ENCODE measurements at places on chromosomes 4 and X.

DNA sequence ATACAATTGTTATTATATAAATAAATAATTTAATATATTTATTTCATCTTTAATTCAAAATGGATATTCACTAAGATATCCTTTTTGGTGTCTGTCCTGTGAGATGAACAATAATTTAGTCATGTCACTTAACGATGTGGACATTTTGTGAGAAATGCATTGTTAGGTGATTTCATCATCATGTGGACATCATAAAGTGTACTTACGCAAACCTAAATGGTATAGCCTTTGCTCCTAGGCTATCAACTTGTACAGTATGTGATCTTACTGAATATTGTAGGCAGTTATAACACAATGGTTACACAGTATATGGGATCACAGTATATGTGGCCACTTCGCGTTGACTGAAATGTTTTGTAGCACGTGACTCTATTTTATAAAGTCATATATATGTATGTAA is 20.2 kb upstream of the CHRNA9 start:
- no peak for DNase-seq

GRCh38 chr4:29058531-29058930 is 1661.6 kb upstream of the PCDH7 start:
- no peak for DNase-seq

GRCh38 chrX:130170752-130171445 is 863 bp upstream of the RAB33A start:
- peak; percentile 81 for DNase-seq

- DNase-seq: no peak
Observed at GRCh38 chrX:122622795-122623194, 561.3 kb upstream of the GRIA3 start.

DNA sequence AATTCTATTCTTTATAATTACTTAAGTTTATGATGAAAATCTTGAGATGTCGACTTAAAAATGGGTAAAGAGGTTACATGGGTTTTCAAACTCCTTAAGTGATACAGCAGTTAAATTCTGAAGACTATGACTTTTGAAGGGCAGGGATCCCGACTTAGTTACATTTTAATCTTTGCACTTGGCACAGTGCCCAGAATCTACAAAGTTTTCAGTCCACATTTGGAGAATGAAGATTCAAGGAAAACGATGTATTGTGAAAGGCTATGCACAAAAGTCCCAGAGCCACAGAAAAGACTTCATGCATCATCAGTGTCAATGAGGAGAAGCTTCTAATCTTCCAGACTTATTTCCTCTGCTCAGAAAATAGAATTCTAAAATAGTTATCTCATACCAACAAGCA is 36.3 kb upstream of the GRPR start:
- DNase-seq: no peak

DNA sequence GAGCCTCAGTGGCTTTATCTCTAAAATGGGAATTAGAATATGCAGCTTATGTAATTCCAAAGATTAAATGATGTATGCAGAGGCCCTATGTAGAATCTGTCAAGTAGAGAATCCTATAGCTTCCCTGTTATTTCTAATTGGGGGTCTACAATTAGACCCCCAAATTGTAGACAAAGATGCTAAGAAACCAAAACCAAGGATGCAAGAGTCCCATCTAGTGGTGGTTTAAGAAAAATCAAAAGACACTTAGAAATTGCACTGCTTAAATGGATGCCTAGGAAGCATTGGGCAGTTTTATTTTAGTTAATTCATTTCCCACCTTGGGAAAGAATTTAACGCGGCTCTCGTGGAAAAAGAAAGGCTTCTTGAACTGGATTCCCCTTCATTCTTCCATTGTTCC is 115.2 kb downstream of the GABRA2 start:
- DNase-seq: no peak

DNA sequence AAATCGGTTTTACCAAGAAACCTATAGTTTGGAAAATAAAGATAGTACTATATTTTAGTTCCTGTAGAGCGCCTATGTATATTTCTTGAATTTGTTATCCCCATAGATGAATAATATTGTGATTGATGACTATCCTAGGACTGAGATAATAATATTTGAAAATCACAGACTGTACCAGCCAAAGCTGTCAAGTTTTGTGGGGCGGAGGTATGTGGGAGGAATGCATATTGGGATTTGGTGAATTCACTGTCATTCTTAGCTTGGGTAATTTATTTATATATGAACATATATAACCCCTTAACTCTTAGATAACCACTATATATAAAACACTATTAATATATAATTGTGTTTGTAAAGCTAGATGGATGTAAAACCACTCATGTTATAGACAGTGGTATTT is 205.5 kb upstream of the ARSJ start:
- DNase-seq: no peak

- DNase-seq: no peak
Observed at GRCh38 chr4:44623676-44624075, 27.7 kb downstream of the YIPF7 start.

- DNase-seq: no peak
Observed at GRCh38 chr4:172480471-172480870, 667.3 kb downstream of the GALNTL6 start.

GRCh38 chrX:71181910-71182799 is 37.5 kb downstream of the NLGN3 start:
- DNase-seq: peak; percentile 75

DNA sequence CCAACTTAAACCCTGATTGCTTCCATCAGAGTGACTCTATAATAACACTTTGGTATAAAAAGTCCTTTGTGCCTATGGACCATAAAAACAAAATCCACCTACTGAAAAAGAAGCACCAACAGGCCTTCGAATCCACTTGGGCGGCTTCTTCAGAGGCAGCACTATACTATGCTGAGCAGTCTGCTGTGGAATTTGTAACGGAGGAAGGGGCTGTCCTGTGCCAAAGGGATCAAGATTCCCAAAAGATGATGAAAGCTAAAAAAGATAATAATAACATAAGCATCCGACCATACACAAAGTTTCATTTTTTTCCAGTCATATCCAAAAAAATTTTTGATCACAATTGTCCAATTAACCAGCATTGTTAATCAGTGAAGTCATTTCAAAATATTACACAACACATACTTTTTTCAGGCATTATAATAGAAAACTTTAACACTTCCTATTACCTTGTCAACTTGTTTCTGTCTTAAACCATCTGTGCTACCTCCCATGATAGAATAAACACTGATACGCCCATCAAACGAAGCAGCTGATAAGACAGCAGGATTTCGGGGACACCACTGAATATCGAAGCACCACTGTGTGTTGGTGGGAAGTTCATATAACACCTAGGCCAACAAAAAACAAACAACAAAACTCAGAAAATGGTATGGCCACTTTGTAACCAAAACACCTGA is 24.1 kb downstream of the SEC31A start:
- no peak for DNase-seq

GRCh38 chr4:57043347-57044251 is 64.9 kb downstream of the POLR2B start:
- DNase-seq: no peak

GRCh38 chr4:159131564-159131963 is 28.7 kb downstream of the RAPGEF2 start:
- DNase-seq: no peak

- no peak for DNase-seq
Observed at GRCh38 chr4:94724016-94724790, 33.6 kb upstream of the BMPR1B start.

- DNase-seq: no peak
Observed at GRCh38 chrX:24340501-24340900, 19.9 kb upstream of the SUPT20HL1 start.

DNA sequence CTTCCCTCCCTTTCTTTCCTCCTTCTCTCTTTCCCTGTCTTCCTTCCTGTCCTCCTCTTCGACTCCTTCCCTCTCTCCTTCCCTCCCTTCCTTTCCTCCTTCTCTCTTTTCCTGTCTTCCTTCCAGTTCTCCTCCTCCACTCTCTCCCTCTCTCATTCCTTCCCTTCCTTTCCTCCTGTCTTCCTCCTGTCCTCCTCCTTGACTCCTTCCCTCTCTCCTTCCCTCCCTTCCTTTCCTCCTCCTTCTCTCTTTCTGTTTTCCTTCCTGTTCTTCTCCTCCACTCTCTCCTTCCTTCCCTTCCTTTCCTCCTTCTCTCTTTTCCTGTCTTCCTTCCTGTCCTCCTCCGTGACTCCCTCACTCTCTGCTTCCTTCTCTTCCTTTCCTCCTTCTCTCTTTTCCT is 5.3 kb upstream of the PUDP start:
- no peak for DNase-seq

- DNase-seq: no peak
Observed at GRCh38 chr4:7107166-7107905, 39.5 kb upstream of the GRPEL1 start.

- DNase-seq: no peak
Observed at GRCh38 chr4:108685036-108685686, 34.8 kb downstream of the OSTC start.

DNA sequence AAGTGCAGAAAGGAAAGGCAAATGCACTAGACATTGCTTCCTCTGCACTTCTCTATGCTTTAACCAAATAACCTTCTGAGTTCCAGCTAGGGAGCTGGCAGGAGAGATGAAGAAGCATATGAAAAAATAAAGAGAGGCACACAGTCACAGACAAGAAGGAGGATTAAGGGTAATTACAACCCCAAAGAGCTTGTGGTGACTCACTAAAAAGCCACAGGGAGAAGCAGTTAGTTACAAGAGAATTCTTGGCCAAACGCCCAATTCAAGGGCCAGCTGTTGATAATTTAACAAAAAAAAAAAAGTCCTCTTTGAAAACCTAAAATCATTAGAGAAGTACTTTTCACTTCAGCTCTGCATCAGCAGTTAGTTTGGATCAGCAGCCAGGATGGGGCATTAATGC is 478.0 kb downstream of the KCNIP4 start:
- DNase-seq: no peak

DNA sequence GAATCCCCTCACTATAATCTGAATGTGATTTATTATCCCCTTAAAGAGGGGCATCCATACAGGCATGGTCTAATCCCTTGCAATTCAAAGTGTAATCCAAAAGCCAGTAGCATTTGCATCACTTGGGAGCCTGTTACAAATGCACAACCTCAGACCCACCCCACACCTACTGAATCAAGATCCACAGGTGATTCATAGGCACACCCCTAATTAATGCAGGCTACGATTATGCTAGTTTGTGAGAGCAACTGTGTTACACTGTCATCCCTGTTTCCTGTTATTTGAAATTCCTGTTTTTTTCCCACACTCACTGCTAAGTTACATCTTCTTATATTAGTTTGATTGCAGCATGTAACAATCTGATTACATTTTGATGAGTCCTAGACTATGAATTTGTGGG is 120.0 kb downstream of the RAB28 start:
- no peak for DNase-seq

GRCh38 chr4:6834867-6835266 is 52.3 kb downstream of the KIAA0232 start:
- no peak for DNase-seq

GRCh38 chrX:115490814-115491213 is 70.2 kb upstream of the PLS3 start:
- no peak for DNase-seq

- DNase-seq: no peak
Observed at GRCh38 chr4:147361726-147362125, 119.2 kb upstream of the EDNRA start.

- no peak for DNase-seq
Observed at GRCh38 chrX:6325437-6325836, 96.8 kb upstream of the NLGN4X start.

DNA sequence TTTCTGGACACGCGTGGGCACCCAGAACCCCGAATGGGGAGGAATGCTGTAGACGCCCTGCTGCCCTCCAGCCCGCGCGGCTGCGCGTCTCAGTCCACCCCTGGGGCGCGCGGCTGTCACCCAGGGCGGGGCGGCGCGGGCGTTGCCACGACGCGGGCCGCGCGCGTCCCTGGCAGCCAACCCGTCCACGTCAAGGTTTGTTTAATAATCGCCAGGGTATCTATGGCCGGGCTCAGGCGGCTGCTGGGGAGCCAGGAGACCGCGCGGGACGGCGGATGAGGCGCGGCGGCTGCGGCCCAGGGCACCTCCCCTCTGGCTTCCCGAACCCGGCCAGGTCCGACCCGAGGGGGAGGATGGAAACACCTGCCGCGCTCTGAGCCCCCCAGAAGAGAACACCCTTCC is at the start of gene SPATA18:
SPATA18 (plus strand) TSS at position 92 of the 402 bp plus-strand sequence. CDS start 401 bp downstream, outside the sequence.
- peak; percentile 54 for DNase-seq

DNA sequence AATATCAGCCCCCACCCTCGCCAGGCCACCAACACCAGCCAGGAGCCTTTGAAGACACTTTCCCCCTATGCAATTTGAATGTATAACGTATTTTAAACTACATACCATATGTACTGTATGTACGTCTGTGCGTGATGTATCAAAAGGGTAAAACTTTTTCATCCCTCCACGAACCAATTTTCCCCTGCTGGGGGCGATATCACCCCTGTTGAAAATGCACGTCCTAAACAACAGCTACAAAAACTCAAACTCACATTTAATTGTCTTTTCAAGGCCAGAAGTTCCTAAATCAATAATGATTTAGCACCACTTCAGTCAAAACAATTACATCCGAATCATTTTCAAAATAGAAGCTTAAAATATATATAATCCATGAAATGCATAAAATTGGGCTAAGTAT is 1.4 kb downstream of the VEGFD start:
- DNase-seq: no peak

DNA sequence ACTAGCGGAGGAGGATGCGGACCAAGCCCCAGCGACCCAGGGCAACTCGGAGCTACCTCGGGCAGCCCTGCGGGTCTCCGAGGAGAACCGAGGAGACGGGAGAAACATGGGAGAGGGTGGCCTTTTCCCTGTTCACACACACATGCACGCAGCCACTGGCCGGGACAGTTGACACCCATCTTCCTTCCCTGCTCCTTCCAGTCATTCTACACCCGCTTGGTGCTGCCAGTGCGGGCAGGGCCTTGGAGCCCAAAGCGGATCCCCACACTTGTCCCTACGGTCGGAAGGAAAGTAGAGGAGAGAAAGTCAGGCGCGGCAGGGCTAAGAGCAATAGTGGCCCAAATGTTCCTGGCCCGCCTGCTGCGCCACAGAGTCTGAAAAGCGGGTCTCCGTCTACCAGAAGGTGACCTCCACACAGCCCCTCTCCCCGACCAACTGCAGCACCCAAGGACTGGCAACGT is 1.1 kb upstream of the PPP3CA start:
- no peak for DNase-seq

GRCh38 chr4:98664959-98665358 is 6.5 kb upstream of the TSPAN5 start:
- no peak for DNase-seq

- DNase-seq: peak; percentile 7
Observed at GRCh38 chrX:101407167-101407747, 468 bp downstream of the GLA start.

- DNase-seq: no peak
Observed at GRCh38 chrX:106615041-106615440, 3.3 kb downstream of the RADX start.

DNA sequence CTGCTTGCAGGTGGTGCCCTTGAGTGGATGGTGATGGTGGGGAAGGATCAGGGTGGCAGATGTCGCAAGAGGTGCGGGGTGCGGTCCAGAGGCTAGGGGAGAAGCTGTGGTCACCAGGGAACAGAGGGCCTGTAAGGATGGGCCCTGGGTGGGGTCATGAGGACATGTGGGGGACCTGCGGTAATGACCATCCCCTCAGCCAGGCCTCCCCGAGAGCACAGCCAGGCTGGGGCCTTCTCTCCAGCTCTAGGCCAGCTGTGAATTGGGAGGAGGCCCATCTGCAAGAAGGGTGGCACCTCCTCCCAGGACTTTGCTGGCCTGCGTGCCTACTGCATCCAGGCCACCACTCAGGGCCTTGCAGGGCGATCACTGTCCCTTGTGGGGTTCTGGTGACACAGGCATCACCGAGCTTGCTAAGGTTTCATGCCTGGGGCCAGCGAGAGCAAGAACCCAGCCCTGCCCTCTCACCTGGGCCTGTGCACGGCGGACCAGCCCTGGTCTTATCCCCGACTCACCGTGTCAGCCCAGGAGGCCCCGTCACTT is 34.1 kb upstream of the MXD4 start:
- no peak for DNase-seq

- DNase-seq: no peak
Observed at GRCh38 chr4:185554365-185555126, 19.2 kb upstream of the PDLIM3 start.

Measured in germinal center (tissue), 1 donor.